ENCODE measurements at places on chromosomes 12 and 14.

DNA sequence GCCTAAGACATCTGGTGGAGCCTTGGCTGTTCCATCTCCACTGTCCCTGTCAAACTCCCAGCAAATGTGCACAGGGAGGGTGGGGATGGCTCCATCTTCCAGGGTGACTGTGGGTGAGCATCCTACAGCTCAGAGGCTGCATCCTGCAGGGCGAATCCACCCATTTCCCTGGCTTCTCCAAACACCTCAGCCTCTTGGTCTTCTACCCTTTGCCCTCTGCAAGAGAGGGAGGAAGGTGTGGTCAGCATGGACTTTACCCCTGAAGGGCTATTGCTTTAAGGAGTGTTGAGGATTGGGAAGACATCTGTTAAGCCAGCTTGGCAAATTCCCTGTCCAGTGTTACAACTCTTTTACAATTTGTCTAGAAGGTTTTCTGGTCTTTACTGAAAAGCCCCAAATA is 23.1 kb upstream of the DGLUCY start:
- DNase-seq, result no peak

GRCh38 chr14:37588956-37589714 is 5.9 kb downstream of the FOXA1 start:
- DNase-seq, result peak; percentile 50

DNA sequence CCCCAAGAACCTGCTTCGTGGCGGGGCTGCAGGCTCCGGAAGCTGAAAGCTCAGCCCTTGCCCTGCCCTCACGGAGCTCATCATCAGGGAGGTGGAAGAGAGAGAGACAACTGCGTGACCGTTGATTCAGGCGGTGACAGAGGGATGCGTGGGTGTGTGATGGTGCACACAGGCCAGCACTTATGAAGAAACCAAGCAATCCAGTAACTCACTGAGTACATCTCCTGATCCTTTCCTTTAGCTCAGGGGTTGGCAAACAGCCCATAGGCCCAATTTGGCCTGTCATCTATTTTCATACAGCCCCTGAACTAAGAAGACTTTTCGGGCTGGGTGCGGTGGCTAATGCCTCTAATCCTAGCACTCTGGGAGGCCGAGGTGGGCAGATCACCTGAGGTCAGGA is 49.9 kb downstream of the TESC start:
- no peak for DNase-seq

GRCh38 chr12:20120403-20120725 is 248.0 kb upstream of the PDE3A start:
- DNase-seq, result no peak

All from Caco-2 (cell line).